Right lung (tissue), 10 donors: ENCODE measurements at places on chromosomes 11 and 22.

GRCh38 chr11:8338138-8338537 lies 74.5 kb upstream of the LMO1 start:
- no peak for DNase-seq

DNA sequence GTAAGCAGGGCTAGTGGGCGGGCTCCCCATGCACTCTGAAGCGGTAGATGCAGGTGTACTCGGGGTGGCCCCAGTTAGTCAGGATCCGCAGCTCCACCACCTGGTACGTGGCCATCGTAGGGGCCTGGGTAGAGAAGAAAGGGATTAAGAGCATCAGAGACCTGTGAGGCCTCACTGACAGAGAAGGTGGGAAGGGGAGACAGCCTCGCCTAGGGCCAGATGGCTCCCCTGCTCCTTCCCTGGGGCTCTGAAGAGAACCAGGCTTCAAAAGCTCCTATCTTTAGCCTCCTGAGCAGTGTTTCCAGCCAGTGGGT lies 19.6 kb downstream of the SUN2 start:
- DNase-seq, result no peak

- DNase-seq, result no peak
Measured at GRCh38 chr11:2096011-2096918, 42.9 kb downstream of the IGF2 start.

- DNase-seq, result no peak
Measured at GRCh38 chr11:46858920-46859546, 13.0 kb upstream of the CKAP5 start.

GRCh38 chr11:61926235-61926634 lies 8.9 kb upstream of the RAB3IL1 start:
- DNase-seq, result no peak

- no peak for DNase-seq
Measured at GRCh38 chr11:106249617-106250239, 172.3 kb downstream of the AASDHPPT start.

DNA sequence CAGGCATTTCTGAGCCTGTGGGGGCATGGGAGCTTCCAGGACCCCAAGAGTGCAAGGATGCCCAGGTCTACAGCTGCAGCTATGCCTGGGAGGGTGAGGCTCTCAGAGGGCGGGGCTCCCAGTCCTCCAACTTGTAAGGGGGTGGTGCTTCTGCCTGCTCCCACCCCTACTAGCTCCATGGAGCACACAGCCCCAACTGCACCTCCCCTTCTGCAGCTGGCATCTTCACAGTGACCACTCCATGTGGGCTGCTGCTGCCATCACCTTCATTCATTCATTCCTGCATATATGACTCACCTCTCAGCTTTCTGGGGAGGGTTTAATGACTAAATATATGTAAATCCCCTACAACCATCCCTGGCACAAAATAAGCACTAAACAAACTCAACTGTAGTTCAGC lies 43.8 kb downstream of the CHST1 start:
- no peak for DNase-seq
